ENCODE measurements at places on chromosomes 2 and 18. TPM values are rescaled to one million over a fixed set of nuclear protein-coding genes. Genes with fewer than 3 reads are reported as not detected.

DNA sequence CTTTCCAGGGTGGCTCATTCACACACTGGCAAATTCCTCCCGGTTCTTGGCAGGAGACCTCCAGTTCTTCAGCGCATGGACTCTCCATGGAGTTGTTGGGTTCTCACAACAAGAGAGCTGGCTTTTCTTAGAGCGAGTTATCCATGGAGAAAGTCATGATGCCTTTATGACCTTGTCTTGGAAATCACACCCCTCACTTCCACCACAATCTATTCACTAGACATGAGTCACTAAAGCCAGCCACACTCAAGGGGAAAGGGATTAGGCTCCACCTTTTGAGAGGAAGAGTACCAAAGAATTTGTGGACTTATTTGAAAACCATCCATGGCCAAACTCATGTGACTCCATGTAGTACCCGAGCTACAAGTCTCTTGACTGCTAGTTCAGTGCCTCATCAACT, 160.5 kb downstream of the SETBP1 start:
- no peak overlapping the region for H3K4me3 ChIP-seq
- H3K27me3 ChIP-seq: no peaks in the 10 kb centered on the region
- peaks cover 59% of the 10 kb centered on the region for H3K4me1 ChIP-seq
- no peak for DNase-seq
- no peak overlapping the region for H3K27ac ChIP-seq

- peak overlapping the region; percentile 21 for H3K27ac ChIP-seq
- H3K36me3 ChIP-seq: no peaks in the 10 kb centered on the region
- peaks cover 22% of the 10 kb centered on the region for H3K4me1 ChIP-seq
- no peaks in the 10 kb centered on the region for H3K27me3 ChIP-seq
These were observed 112.0 kb upstream of the NDUFV2 start for GRCh38 chr18:8990276-8991031.

GRCh38 chr2:1611886-1612285, 132.4 kb downstream of the PXDN start:
- H3K36me3 ChIP-seq: no peaks in the 10 kb centered on the region
- H3K4me1 ChIP-seq: peaks cover 18% of the 10 kb centered on the region
- H3K27ac ChIP-seq: no peak overlapping the region
- no peak overlapping the region for H3K4me3 ChIP-seq

GRCh38 chr2:102141011-102141943, 1.3 kb upstream of the IL1R1 start:
- H3K27me3 ChIP-seq: no peaks in the 10 kb centered on the region
- H3K4me3 ChIP-seq: peak overlapping the region; percentile 78
- H3K27ac ChIP-seq: peak overlapping the region; percentile 90
- H3K36me3 ChIP-seq: peaks cover 16% of the 10 kb centered on the region
- H3K4me1 ChIP-seq: peaks cover 62% of the 10 kb centered on the region
- no peak for DNase-seq

DNA sequence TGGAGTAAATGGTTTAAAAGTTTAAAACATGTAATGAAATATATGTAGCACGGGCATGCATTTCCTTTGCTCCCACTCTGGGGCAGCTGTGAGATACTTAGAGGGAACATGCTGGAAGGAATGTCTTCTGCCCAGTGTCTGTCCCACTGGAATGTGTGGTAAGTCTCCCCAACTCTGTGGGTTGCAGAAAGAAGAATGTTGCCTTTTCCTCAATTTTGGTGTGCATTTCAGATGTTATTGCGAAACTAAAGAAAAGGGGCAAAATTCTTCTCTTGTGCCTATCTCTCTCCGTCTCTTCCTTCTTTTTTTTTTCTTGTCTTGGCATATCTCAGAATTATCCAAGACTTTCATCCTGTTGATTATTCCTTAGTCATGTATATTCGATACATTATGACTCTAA, 201.1 kb downstream of the SH3RF3 start:
- no peaks in the 10 kb centered on the region for H3K27me3 ChIP-seq
- H3K36me3 ChIP-seq: peaks cover 15% of the 10 kb centered on the region
- peaks cover 91% of the 10 kb centered on the region for H3K4me1 ChIP-seq
- no peak overlapping the region for H3K4me3 ChIP-seq
- H3K27ac ChIP-seq: peak overlapping the region; percentile 98

DNA sequence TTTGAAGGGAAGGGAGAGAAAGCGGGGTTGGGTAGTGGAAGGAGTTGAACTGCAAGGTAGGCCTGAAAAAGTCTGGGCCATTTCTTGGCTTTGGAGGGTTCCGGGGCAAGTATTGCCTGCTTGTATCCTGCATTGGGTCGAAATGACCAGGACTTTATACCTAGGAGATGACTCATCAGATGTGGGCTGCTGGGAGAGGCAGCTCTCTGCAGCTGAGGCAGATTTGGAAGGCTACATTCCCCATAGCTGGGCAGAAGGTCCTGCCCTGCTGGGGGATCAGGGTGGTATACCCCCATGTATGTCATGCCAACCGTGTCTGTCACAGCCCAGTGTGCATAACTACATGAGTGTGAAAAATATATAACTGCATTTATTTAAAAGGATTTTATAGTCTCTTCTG, 171.8 kb upstream of the SPRED2 start:
- no peaks in the 10 kb centered on the region for H3K4me1 ChIP-seq
- H3K27ac ChIP-seq: no peak overlapping the region
- H3K36me3 ChIP-seq: no peaks in the 10 kb centered on the region
- no peak overlapping the region for H3K4me3 ChIP-seq

GRCh38 chr2:94982675-94983074, 42.8 kb upstream of the MAL start:
- H3K27ac ChIP-seq: no peak overlapping the region
- H3K36me3 ChIP-seq: no peaks in the 10 kb centered on the region
- no peaks in the 10 kb centered on the region for H3K4me1 ChIP-seq
- DNase-seq: no peak

- DNase-seq: no peak
- H3K4me1 ChIP-seq: peaks cover 45% of the 10 kb centered on the region
- H3K27me3 ChIP-seq: no peaks in the 10 kb centered on the region
- no peak overlapping the region for H3K4me3 ChIP-seq
These were observed 7.1 kb upstream of the KCMF1 start for GRCh38 chr2:84963692-84964405.

The COPS7B gene
- 34.3 TPM for total RNA-seq
